ENCODE measurements at places on chromosomes 5 and 9. TPM values are rescaled to one million over a fixed set of nuclear protein-coding genes. Genes with fewer than 3 reads are reported as not detected.

GRCh38 chr5:60066502-60066901, 173.0 kb upstream of the PDE4D start:
- DNase-seq, result no peak

GRCh38 chr9:112921549-112921948, 30.9 kb upstream of the SLC46A2 start:
- peak; percentile 64 for DNase-seq

GRCh38 chr5:65624025-65624570, at the start of gene TRIM23:
TSS of gene TRIM23 (minus strand) at chr5:65624333. CDS start at chr5:65624274, 59 bp downstream.
- peak; percentile 97 for DNase-seq

GRCh38 chr5:176609724-176610434, at the start of gene GPRIN1:
TSS of gene GPRIN1 (minus strand) at chr5:176610156. CDS start at chr5:176599834, 10,322 bp downstream.
- peak; percentile 85 for DNase-seq

PCDHGB6 gene
- polyA plus RNA-seq, result 13.1 TPM

MLANA gene
- polyA plus RNA-seq, result not detected
